Stimulated activated naive CD4-positive, alpha-beta T cell treated with Interleukin-2 at 50 U/mL for 16 hours (primary cell): ENCODE measurements at places on chromosomes 3 and 15.

- DNase-seq = no peak
Measured at GRCh38 chr15:34188711-34189110, 21.2 kb downstream of the KATNBL1 start.

DNA sequence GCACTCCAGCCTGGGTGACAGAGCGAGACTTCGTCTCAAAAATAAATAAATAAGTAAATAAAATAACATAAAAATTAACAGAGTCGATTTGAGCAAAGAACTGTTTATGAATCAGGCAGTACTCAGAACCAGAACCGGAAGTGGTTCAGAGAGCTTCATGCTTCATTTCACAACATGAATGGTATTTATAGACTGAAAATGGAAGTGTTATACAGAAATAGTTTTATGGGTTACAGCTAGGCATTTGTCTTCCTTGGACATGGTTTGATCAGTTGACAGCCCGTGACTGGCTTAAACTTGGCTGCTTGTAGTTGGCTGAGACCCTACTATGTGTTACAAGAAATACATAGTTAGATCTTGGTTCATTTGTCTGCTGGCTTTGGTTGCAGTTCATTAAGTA, 216.0 kb upstream of the MCTP2 start:
- DNase-seq = no peak

DNA sequence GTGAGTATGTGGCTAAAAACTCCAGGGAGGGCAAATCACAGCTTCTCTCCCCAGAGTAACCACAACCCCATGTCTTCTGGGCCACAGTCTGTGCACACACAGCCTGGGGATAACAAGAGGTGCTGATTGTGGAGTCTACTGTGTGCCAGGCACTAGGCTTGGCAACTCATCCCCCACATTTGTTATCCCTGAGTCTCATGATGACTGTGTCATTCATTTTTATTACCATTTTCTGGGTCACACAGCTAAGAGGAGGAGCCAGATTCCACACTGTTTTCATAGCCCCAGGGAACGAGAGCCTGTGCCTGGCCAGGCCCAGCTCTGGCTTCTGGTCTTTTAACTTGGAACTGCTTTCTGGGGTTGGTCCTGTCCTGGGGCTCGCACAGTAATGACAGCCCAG, 34.5 kb downstream of the ESYT3 start:
- DNase-seq = no peak

GRCh38 chr3:16379838-16380237, 114.8 kb downstream of the OXNAD1 start:
- no peak for DNase-seq

DNA sequence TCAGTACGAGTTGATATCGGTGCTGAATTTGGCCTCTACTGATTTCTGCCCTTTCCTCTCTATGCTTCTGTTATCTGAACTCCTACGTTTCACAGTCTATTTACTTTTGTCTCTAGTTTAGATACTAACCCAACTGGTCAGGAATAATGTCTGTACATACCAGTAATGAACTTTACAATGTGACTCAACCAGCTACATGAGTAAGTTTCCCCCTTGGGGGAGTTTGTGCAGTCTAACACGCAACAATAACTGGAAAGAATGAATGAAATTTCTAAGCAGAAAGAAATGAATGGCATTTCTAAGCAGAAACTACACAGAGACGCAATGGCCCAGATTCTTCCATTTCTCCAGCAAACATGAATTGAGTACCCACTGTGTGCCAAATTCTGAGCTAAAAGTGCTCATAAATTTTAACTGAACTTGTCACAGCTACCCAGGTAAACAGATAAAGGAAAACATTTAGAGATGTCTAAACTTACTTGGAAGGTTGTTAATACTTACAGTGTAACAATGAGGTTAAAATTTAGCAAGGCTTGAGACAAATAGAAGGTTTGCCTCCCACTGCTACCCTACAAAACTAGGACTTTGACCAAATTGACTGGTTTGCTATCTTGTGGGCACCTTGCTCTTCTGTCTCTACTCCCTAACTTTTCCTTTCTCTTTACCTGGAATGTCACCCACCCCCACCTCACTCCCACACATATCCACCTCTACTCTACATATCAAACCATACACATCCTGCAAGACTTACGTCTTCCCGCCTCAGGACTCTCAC, 11.6 kb downstream of the UPK1B start:
- no peak for DNase-seq

GRCh38 chr3:74606996-74607395, 7.5 kb downstream of the CNTN3 start:
- DNase-seq = no peak

- no peak for DNase-seq
Measured at GRCh38 chr15:57439128-57440027, 63.1 kb downstream of the CGNL1 start.

DNA sequence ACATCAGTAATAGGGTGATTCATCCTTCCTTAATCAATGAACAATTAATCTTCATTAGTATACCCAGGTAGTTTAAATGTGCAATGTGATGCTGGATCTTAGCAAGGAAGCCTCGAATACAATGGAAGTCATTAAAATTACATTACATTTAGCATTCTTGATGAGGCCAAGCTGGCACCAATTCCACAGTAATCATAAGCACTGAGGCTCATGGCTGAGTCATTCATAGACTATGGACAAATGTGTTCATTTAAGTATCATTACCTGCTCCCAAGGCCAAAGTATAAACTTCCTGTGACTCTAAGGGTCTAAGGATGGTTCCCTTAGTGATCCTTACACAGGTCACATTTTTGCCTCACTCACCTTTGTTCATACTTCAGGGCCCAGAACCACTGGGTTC, 266.4 kb upstream of the CDIN1 start:
- DNase-seq = no peak

DNA sequence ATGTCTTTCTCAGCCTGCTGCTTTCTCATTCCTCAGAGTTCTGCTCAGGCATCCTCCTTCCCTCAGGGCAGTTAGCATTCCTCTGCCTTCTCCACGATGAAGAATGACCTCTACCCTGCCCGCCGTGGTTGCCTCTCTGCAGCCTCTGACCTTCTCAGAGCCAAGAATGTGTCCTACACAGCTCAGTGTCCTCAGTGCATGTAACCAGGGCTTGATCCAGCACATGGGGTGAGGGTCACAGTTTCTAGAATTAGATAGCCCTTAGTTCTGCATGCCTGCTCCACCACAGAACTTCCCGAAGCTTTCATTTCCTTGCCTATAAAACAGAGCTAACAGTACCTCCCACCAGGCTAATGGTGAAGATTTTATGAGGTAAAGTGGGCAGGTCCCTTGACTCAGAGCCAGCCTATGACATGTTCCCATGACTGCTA, 182.1 kb downstream of the CLSTN2 start:
- no peak for DNase-seq

DNA sequence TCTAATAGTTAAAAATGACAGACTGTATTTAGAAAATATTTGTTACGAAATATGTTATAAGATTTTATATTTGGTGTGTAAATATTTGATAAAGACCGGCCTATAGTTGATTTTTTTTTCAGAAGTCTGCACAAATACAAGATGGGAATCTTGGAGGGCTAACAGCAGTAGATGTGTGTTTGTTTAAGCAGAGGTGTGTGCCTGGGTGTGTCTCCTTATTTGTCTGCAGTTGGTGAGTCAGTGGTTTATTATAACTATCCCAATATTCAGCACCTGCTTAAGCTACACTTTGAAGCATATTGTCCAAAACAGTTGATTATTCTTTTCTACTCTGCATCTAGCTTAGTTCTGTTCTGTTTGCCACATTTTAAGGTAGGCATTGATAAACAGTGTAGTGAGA, 12.4 kb downstream of the GLCE start:
- no peak for DNase-seq
